NCI-H187 treated with DMSO at 0.1 percent for 48 hours (cell line): ENCODE measurements at places on chromosomes 16 and 17.

- DNase-seq, result no peak
These were observed 215.4 kb downstream of the SEC14L1 start for GRCh38 chr17:77356109-77356689.

DNA sequence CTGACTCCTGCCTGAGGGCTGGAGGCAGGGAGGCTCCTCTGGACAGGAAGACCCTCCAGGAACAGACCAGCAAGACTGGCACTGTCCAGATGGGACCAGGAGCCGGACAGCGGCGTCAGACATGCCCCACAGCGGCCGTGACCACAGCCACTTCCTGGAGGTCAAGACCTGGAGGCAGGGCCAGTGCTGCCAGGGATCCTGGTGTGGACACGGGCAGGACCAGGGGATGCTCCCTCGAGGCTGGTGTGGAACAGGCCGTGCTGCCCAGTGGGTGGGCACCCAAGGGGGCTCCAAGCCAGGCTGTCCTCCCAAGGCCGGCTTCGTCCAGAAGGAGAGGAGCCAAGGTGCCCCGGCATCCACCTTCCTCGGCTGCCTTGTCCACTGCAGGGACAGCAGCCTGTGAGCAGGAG lies 4.5 kb upstream of the CCDC57 start:
- no peak for DNase-seq

DNA sequence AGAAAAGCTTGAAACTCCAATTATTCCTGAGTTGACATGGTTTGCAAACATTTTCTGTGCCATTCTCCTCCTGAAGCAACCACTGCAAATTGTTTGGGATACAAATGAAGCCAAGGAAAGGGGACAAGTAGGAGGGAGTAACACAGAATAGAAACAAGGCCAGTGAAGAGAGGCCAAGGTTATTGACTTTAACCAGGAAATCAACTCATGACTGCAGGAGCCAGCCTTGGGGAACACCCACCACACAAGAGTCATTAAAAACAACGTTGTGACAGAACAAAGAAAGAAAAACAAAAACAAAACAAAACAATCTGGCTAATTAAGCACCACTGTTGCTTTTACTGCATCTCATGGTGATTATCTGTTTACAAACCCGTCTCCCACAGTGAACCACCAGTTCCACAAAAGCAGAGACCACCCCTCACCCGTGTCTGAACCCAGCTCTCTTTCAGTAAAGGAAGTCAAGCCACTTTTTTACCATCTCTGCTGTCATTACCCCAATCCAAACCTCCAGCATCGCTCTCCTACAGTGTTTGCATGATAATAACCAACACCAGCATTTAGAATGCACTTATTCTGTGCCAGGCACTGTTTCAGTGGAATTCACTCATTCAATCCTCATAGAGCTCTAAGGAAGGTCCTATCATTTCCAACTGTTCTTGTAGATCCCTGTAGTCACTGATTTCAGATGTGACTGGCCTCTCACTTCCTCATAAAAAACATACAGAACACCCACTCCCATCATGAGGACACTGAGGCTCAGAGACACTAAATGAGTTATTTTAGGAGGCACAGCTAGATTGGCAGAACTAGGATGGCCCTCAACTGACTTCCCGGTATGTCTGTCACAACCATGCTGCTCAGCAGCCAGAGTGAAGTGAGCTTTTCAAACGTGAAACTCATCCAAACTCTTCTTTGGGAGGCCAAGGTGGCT lies 2.0 kb downstream of the ZDHHC1 start:
- DNase-seq, result no peak

DNA sequence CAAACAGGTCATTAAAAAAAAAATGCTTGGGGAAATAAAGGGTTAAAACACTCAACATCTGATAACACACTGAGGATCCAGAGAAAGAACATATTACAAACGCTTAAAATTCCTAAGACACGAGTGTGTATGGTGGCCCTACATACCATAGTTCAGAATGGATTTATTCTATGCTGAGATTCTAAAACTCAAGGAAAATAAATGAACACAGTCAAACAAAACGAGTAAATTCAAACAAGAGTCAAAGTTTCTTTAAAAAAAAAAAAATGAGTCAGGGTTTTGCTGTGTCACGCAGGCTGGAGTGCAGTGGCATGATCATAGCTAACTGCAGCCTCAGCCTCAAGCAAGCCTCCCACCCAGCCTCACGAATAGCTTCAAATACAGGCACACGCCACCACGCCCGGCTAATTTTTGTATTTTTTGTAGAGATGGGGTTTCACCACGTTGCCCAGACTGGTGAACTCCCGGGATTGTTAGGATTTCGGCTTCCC lies 17.4 kb downstream of the CRK start:
- no peak for DNase-seq

DNA sequence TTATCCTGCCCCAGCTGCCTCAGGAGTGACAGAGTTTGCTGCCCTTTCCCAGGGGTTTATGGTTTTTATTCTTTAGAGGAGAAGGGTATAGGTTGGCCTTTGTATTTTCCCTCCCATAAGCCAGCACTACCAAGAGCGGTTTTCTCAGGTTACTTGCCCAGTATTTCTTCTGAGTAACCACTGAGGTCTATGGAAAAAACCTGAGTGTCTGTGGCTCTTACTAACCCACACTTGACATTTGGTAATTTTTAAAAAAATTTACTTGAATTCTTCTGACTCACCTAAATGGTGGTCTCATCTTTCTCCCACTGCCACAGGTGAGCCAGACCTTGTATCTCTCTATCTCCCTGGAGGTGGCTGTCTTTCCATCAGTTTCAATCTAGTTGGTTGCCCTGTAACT lies 6.0 kb downstream of the SLC7A6 start:
- no peak for DNase-seq

DNA sequence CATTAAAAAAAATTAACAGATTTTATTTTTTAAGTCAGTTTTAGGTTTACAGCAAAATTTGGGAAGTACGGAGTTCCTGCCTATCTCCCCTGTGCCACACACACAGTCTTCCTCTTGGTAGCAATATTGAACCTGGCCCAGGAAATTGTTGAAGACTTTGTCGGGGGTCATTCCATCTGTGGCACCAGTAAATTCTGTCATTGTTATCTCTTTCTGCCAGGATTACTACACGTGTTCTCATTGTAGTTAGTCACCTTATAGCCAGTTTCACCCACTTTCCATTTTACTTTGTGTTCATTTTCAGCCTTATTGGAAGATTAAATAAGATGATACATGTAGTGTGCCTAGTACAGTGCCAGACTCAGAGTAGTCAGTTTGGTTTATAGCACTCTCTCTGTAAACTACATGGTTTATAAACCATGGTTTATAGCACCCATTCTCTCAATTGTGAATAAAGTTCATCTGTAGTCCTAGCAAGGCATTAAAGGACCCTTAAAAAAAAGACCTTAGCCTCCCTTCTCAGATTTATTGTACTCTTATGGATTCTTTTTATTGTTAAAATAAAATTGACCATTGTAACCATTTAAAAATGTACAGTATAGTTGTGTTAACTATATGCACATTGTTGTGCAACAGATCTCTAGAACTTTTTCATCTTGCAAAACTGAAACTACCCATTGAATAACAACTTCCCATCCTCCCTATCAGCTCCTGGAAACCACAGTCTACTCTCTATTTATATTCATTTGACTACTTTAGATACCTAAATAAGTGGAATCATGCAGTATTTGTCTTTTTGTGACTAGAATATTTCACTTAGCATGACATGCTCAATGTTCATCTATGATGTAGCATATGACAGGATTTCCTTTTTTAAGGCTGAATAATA lies 36.1 kb downstream of the NLK start:
- no peak for DNase-seq

GRCh38 chr17:8153957-8154607 lies 1.9 kb upstream of the PER1 start:
- DNase-seq, result no peak

- no peak for DNase-seq
These were observed 16.2 kb downstream of the CHP2 start for GRCh38 chr16:23771027-23771426.

GRCh38 chr17:56680676-56681075 lies 87.2 kb downstream of the NOG start:
- DNase-seq, result no peak

- DNase-seq, result no peak
These were observed 9.3 kb downstream of the KCTD5 start for GRCh38 chr16:2691491-2692248.

GRCh38 chr16:13139661-13140241 lies 238.4 kb downstream of the SHISA9 start:
- no peak for DNase-seq

GRCh38 chr17:61124562-61124961 lies 275.1 kb upstream of the TBX2 start:
- no peak for DNase-seq
